ENCODE measurements at places on chromosomes 1 and 21.

DNA sequence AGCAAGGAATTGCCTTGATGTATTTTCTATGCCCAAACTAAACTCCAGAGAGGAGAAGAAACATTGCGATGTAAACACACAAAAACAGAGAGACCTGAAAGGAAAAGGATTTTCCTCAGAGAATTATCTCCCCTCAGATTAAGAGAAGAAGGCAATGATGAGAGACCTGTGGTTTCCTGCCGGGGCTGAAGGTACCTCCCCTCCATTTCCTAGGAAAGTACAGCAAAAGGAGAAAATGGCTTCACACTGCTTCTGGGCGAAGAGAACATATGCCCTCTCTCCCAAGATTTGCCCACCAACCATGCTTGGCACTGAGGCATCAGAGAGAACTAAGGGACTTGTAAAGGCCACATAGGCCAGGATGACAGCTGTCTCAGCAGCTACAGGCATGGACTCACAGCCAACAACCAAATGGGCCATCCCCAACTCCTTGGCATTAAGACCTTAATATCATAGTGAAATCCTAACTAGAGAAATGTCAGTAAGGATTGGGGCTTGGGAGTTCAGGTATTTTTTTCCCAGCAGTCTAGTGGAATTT is 523.0 kb downstream of the PTPRC start:
- DNase-seq = no peak

DNA sequence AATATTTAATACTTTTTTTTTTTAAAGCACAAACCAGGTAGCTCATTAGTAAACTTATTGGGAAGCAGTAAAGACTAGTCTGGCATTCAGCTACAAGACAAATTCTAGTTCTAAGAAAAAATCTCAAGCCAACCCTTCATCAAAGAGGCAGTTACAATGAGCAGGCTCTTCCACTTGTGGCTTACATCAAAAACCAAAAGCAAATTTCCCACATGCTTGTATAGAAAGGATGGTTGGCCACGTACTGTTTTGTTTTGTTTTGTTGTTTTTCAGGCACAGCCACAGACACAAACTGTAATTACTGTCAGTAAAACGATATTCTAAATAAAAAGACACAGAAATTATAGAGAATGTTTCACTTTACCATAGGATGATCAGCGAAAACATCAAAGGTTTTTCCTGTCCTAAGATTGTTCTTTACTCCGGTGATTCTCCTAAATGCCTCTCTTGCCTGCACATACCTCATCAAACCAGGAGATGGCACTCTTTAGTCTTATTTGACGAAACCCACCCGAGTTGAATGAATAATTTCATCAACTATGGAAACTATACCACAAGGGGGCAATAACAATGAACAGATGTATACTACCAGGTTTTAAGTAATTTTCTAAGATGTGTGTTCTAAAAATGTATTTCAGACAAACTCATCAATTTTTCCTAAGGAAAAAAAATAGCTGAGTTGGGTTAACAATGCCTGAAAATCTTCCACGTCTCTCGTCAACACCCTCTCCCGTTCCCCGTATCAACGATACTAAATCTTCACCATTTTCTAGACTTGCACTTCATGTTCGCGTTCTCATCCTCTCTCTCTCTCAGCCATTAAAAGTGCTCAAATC is 26.9 kb downstream of the RPL5 start:
- DNase-seq = no peak

GRCh38 chr1:59541891-59542290 is 245.0 kb downstream of the FGGY start:
- no peak for DNase-seq

DNA sequence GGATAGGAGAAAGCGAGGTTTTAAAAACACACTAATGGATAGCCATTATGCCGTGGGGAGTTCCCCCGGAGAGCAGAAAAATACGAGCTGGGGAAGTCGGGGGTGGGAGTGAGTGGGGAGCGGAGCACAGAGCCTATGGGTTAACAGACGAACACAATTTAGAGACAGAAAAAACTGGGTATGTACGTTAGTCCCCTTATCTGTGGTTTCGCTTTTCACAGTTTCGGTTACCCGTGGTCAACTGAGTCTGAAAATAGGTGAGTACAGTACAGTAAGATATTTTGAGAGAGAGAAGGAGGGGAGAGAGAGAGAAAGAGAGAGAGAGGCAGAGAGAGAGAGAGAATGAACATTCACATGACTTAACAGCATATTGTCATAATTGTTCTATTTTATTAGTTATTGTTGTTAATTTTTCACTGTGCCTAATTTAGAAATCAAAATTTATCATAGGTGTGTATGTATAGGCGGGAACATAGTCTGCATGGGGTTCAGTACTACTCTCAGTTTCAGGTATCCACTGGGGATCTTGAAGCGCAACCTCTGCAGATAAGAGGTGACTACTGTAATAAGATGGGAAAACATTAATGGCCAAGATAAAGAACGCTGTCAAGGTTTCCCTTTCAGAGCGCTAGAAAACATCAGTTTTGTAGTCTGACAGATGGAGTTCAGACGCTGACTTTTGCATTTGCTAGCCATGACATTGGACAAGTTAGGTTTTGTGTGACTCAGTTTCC is 125.6 kb upstream of the LMO4 start:
- no peak for DNase-seq

DNA sequence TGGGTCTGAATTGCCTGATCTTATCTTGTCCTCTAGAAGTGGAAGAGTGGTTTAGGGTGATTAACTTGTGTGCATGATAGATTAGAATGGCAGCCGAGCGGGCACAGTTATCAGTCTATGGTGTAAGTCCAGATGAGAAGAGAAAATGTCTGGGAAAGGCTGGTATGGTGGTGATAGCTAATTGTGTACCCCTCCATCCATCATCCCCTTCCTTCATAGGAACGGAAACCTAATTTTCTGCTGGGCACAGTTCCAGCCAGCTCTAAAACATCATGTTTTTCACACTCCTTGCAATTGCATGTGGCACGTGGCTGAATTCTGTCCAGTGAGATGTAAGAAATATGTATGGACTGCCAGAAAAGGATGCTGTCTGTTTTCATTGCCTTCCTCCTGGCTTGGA is 40.9 kb upstream of the ZP4 start:
- DNase-seq = no peak

- DNase-seq = no peak
Observed at GRCh38 chr1:3225661-3226060, 156.7 kb downstream of the PRDM16 start.

- DNase-seq = no peak
Observed at GRCh38 chr1:56330391-56331026, 248.9 kb downstream of the PLPP3 start.

DNA sequence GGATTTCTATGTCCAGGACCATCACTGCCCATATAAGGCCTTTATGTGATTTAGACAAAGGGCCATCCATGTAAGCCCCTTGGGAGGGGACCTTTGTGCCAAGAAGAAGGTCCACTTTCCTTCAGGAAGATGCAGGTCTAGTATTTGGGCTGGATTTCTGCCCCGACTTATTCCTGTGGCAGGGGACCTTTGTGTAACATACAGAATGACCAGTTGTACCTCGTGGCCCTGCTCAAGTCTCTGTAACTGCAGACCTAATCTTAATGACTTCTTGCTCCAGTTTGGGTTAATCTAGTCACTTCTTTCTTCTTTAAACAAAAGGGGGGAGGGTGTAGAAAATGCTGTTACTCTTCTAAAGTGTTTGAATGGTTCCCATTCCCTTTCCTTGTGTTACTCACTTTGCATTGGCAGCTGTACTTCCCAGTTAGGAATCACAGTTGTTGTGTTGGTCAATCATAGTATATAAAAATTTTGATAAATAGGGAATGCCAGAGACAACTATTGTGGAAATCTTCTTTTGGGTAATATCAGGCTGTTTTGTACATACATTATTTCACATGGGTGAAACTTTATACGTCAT is 54.2 kb downstream of the MIGA1 start:
- DNase-seq = no peak

DNA sequence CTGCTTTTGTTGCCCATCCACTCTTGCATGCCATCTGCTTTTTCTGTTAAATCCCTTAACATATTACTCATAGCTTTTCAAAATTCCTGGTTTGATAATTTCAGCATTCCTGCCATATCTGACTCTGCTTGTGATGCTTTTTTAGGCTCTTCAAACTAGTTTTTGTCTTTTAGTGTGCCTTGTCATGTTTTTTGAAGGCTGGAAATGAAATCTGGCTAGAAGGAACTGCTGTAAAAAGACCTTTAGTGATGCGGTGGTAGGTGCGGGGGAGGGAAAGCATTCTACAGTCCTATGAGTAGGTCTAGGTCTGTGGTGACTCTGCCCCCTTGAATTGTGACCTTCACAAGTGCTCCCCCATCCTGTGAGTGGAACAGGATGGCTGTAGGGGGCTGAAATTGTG is 15.0 kb upstream of the S100B start:
- DNase-seq = no peak

- DNase-seq = no peak
Observed at GRCh38 chr1:117284399-117285215, 73.9 kb upstream of the VTCN1 start.

DNA sequence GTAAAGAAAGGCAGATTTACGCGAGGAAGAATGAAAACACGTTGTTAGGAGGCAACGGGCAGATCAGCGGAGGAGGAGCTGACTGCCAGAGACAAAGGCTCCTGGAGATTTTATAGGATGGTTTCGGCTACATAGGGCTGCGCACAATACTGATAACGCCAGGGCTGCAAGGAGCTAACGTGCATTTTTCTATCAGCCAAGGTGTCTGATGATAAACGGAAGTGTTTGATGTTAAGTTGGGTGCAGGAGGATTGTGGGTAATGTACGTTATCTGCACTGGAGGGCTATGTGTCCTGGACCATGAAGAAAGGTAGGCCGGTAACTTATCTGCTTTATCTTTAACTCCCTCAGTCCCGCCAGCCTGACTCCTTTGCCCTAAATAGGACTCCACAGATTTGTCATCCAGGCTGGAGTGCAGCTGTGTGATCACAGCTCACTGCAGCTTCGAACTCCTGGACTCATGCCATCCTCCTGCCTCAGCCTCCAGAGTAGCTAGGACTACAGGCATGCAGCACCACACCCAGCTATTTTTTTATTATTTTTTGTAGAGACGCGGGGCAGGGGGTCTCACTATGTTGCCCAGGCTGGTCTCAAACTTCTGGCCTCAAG is 29.6 kb downstream of the SETD4 start:
- DNase-seq = no peak

DNA sequence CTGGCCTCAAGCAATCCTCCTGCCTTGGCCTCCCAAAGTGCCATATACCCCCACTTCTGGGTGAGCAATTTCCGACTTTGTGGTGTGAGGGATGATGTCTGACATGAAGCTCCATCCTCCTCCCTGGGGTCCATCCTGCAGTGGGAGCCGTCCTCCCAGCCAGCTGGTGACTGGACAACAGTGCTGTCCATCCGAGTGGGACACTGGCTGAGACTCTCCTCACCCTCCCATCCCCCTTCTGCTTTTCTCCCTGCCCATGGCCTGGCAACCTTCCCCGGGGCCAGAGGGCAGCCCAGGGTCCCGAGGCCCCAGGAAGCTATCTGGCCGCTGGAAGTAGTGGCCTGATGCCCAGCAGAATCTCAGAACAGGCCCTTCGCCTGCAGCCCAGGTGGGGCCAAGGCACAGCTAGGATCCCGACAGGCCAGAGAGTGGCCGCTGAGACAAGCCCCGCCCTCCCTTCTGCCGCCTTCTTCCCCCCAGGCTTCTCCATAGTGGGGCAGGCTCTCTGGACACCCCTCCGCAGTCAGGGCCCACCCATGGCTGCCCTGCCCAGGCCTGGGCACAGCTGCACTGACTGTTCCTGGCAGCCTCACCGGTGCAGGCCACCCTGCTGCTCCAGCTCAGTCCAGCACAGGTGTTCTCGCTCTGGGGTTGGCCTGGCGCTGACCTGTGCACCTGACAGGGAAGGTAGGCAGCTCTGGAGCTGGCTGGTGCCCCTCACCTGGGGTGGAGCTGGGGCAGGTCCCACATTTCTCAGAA is 8.4 kb upstream of the FAAP20 start:
- no peak for DNase-seq

DNA sequence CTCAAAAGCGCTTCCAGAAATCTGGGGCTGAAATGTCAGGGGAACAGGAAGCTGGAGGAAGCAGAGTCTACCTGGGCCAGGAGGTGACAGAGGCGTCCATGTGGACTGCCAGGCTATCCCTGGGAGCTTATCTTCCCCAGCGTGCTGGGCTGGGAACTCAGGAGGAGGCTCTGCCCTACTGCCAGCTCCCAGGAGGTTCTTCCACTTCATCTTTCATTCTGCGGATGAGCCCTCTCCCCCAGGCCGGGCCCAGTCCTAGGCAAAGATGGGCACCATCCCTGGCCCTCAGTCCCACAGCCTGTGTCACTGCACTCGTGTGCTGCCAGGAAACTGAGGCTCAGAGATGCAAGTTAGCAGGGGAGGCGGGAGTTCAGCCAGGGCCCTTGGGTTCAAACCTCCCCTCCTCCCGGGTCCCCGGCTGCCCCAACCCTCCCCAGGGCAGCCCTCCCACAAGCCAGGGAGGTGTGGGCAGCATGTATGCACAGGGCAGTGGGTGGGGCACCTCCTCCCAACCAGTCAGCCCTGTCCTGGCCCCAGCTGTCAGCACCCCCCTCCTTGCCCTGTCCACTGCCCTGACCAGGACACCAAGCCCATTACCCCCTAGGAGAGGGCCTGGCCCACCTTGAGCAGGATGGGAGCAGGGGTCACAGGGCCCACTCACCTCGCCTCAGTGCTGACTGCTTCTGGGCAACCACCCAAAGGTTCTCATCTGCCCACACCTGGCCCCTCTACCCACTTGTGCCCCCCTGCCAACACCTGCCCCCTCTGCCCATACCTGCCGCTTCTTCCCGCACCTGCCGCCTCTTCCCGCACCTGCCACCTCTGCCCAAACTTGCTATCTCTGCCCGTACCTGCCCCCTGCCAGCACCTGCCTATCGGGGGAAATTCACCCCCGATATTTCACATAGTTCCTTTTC is 226.0 kb downstream of the NPHP4 start:
- DNase-seq = no peak

DNA sequence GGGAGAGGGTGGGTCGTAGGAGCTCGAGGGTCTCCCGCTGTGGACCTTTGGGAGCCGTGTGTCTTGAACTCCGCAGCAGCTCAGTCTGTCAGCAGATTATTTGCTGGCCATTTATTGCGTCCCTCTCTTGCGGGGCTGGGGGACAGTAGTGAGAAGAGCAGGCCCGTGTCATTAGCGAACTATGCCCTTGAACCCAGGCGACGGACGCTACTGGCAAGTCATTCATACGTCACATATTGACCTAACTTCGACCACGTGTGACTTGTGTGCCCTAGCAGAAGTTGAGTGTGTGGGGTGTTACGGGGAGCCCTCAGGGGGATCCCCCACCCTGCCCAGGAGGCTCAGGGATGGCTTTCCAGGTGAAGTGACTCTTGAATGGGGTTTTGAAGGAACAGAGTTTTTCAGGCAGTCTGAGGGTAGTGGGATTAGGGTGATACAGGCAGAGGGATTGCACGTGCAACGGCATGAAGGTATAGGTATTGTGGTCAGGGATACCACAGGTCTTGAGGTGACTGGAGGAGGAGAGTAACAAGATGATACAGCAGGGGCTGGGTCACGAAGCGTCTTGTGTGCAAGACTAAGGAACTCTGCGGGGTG is 13.0 kb downstream of the RCC1 start:
- no peak for DNase-seq

DNA sequence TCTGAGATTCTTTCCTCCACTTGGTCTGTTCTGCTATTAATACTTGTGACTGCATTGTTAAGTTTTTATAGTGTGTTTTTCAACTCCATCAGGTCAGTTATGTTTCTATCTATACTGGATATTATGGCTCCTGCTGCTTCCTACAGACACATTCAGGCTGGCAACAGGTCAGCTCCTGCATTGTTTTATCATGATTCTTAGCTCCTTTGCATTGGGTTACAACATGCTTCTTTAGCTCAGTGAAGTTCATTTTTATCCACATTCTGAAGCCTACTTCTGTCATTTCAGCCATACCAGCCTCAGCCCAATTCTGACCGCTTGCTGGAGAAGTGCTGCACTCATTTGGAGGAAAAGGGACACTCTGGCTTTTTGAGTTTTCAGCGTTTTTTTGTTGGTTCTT is 37.3 kb upstream of the F3 start:
- DNase-seq = no peak

Data from activated effector memory CD4-positive, alpha-beta T cell treated with Interleukin-2 at 50 U/mL for 16 hours (primary cell).